ENCODE measurements at places on chromosomes 3 and 15.

GRCh38 chr15:32803631-32804030 lies 85.8 kb downstream of the GREM1 start:
- peak; percentile 43 for DNase-seq

GRCh38 chr3:185658504-185658912 lies 72.4 kb downstream of the SENP2 start:
- DNase-seq, result peak; percentile 99

DNA sequence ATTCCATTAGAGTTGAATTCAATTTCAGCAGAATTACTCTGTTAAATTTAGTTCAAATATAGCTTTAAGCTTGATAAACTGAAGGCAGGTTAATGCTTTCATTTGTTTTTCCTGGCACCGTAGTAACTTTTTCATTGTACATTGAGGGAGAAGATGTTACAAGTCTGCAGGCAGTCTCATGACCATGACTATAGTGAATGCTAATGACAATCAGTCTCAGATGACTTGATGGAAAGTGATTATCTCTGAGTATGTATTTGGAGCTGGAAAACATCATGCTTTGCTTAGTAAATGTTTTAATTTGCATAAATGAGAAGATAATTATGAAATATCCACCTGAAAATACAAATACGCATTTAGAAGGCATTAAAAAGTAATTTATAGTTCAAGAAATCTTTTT lies 16.0 kb upstream of the RNF7 start:
- no peak for DNase-seq

DNA sequence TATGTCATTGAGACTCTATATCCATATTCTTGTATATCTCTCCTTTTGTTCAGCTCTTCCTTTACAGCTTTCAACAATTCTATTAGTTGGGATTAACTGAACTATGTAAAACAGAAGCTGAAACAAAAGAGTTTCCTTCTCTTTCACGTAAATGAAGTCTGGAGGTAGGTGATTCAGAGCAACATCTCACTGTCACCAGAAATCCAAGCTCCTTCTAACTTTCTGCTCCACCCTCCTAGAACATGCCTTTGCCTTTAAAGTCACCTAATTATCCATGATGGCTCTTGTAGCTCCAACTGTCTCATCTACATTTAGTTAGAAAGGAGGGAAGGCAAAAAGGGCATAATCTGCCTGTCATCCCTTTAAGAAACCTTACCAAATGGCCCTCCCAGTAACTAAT lies 458.2 kb upstream of the MDFIC2 start:
- no peak for DNase-seq

- no peak for DNase-seq
These were observed 71.2 kb downstream of the ARHGAP31 start for GRCh38 chr3:119365418-119365817.

DNA sequence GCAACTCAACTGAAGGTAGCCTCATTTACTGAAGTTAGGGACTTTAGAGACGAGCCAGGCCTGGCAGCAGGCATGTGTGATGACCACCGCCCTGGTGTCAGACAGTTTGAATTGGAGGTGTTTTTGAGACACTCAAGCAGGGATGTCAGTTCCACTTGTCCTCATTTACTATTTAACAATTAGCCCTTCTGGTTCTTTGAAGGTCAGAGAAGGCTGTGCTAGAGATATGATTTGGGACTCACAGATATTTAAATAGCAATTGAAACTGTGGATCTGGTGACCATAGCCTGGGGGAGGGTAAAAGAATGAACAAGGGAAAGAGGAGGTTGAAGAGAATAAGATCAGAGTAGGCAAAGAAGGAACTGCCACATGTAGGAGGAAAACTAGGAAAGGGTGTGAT lies 74.6 kb downstream of the REC114 start:
- no peak for DNase-seq

- no peak for DNase-seq
These were observed 290.3 kb downstream of the ZBTB20 start for GRCh38 chr3:114856835-114857234.

GRCh38 chr15:36797128-36797527 lies 217.7 kb downstream of the CDIN1 start:
- no peak for DNase-seq

DNA sequence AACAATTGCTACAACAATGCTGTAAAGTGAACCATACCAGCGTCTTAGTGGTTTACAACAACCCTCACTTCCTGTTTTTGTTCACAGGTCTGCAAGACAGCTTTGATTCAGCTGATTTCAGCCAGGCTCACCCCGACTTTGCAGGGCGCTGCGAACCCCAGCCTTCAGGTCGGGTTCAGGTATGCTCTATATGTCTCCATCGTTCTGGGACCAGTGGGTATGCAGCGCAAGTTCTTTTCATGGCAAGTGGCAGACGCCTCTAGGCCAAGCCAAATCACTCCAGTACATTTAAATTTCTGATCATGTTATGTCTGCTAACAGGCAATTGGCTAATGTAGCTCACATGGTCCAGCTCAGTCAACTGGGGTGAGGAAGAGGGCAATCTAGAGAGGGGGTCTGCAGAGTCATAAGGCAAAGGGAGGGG lies 52.4 kb upstream of the RGMA start:
- no peak for DNase-seq

DNA sequence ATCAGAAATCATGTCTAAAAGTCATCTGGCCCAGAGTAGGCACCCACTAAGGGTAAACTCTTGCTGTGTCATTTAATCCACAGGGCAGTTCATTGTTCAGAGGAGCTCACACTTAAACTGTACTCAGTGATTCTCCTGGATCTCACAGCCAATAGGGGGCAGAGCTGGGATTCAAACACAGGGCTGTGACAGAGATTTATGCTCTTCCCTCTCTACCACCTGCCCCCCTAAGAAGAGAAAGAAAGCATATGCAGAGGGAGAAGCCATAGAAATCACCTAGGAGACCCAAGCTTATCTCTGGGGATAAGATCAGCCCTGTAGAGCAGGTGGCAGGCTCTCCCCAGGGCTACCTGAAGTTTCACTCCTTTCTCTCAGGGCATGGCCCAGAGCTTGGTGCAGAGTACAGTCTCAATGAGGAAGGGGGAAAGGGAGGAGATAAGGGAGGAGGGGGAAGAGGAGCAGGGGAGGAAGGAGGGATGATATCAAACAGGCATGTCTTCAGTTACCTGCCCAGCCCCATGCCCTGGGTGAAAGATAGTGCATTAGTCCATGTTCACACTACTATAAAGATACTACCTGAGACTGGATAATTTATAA lies 51.8 kb upstream of the ADPGK start:
- peak; percentile 16 for DNase-seq

DNA sequence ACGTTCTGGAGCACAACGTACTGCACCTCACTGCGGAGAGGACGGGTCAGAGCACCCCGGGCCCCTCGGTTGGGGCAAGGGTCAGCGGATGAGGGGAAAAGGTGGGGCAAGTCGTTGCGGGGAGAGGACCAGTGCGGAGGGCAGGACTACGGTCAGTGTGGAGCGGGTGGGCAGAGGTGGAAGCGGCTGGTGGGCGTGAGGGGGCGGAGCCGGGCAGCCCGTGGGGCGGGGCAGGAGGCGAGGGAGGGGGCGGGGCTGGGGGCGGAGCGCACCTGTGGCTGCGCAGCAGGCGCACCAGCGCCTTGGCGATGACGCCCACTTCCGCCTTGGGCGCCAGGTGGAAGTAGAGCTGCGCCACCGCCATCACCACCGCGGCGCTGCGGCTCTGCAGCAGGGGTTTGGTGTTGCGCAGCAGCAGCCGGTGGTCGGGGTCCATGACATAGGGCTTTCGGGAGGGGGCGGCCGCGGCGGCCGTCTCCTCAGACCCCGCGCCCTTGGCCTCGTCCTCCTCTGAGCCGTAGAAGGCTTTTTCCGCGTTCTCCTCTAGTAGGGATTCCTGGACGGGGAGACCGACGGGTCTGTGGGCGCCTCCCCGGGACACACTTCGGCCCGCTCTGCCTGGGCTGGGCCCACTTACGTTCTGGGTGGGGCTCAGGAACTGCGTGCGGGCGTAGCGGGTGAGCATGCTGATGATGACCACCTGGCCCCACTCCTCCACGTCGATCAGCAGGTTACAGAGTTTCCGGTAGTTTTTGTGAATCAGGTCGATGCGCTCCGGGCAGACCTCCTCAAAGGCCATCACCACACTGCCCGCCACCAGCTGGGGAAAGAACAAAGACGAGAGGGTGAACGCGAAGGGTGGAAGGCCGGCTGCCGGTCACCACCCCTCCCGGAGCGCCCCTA lies 29.2 kb downstream of the AP3B2 start:
- DNase-seq, result no peak

GRCh38 chr3:193769437-193769836 lies 176.4 kb downstream of the OPA1 start:
- DNase-seq, result no peak

GRCh38 chr3:196332168-196332567 lies 6.0 kb downstream of the TM4SF19 start:
- no peak for DNase-seq

DNA sequence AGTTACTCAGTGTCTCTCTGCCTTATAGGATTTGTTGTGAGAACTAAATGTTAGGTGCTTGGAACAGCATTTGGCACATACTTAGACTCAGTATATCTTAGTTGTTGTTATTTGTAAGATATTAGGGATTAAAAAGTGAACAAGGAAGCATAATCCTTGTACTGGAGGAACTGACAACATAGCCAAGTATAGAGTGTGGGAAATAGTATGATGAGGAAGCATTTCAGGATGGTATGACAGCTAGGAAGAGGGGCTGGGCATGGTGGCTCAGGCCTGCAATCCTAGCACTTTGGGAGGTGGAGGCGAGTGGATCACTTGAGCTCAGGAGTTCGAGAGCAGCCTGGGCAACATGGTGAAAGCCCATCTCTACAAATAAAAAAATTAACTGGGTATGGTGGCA lies 16.6 kb upstream of the GCNT3 start:
- no peak for DNase-seq

GRCh38 chr15:31480356-31481025 lies 153.9 kb downstream of the KLF13 start:
- DNase-seq, result no peak

GRCh38 chr15:79400650-79401049 lies 31.5 kb upstream of the MINAR1 start:
- no peak for DNase-seq

GRCh38 chr3:32842531-32842931 lies 24.7 kb downstream of the TRIM71 start:
- no peak for DNase-seq

DNA sequence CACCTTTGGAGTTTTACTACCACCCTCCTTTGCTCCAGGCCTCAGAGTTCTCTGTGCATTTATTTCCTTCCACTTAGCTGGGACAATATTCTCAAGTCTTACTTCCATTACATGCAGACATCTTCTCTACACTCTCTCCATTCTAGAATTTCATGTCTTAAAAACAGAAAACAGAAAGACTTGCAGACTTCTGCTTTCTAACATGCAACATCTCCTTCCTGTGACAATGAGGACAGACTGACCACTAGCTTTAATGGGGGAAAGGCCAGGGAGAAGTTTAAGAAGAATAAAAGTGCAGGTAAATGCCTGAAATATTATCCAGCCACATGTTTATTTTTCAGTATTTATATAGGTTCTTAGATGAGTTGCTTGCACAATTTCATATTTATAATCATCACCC lies 17.1 kb upstream of the CSTA start:
- no peak for DNase-seq

- no peak for DNase-seq
These were observed 14.3 kb downstream of the ZBTB47 start for GRCh38 chr3:42667523-42668412.
